ENCODE measurements at places on chromosomes 4 and X. TPM values are rescaled to one million over a fixed set of nuclear protein-coding genes. Genes with fewer than 3 reads are reported as not detected.

Gene ODAPH
- not detected for total RNA-seq

Gene ART3
- total RNA-seq = not detected

Gene TMSB15C
- total RNA-seq = 2.1 TPM

- no peaks in the 10 kb centered on the region for H3K27me3 ChIP-seq
- no peak overlapping the region for H3K27ac ChIP-seq
- peaks cover 4% of the 10 kb centered on the region for H3K4me1 ChIP-seq
- no peak for DNase-seq
- no peak overlapping the region for H3K4me3 ChIP-seq
- H3K36me3 ChIP-seq = no peaks in the 10 kb centered on the region
Observed at GRCh38 chr4:73871511-73872310, 2.5 kb downstream of the CXCL1 start.

GRCh38 chr4:181528570-181529184 lies 714.5 kb upstream of the TENM3 start:
- no peaks in the 10 kb centered on the region for H3K36me3 ChIP-seq
- no peak overlapping the region for H3K4me3 ChIP-seq
- H3K4me1 ChIP-seq = no peaks in the 10 kb centered on the region
- H3K27me3 ChIP-seq = no peaks in the 10 kb centered on the region

DNA sequence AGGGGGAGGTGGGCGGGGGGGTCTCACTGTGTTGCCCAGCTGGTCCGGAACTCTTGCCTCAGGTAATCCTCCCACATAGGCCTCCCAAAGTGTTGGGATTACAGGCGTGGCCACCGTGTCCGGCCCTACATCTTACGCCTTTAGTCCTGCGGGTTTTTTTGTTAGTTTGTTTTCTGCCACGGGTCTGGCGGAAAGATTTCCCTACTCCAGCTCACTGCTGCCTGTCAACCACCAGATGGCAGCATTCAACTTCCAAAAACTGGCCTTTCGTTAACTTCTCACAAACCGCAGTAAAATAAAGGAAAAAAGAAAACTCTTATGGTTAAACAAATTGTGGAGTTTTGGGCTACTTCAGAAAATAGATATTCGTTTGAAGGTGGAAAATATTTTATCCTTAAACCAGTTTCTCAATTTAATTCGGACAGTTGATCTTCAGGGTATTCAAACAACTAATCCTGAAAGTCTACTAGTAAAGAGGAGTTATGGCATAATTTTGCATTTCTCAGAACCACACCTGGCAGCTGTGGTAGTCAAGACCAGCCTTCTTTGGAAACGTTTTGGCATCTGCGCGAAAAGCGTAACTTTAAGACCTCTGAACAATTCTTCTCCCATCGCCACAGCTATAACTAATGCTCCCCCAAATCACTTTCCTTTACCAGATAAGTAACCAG lies 41.1 kb downstream of the LUZP4 start:
- no peaks in the 10 kb centered on the region for H3K27me3 ChIP-seq
- H3K4me3 ChIP-seq = no peak overlapping the region
- DNase-seq = peak; percentile 29
- no peaks in the 10 kb centered on the region for H3K36me3 ChIP-seq
- no peaks in the 10 kb centered on the region for H3K4me1 ChIP-seq

GRCh38 chr4:183320211-183321059 lies at the start of gene CLDN22:
Gene CLDN22, minus strand, starts transcription at chr4:183320276. Its CDS starts 58 bp downstream, at chr4:183320218.
- H3K4me1 ChIP-seq = peaks cover 4% of the 10 kb centered on the region
- no peak within 1 kb of the TSS for H3K4me3 ChIP-seq
- no peak for DNase-seq
- no peaks in the 10 kb centered on the region for H3K36me3 ChIP-seq

DNA sequence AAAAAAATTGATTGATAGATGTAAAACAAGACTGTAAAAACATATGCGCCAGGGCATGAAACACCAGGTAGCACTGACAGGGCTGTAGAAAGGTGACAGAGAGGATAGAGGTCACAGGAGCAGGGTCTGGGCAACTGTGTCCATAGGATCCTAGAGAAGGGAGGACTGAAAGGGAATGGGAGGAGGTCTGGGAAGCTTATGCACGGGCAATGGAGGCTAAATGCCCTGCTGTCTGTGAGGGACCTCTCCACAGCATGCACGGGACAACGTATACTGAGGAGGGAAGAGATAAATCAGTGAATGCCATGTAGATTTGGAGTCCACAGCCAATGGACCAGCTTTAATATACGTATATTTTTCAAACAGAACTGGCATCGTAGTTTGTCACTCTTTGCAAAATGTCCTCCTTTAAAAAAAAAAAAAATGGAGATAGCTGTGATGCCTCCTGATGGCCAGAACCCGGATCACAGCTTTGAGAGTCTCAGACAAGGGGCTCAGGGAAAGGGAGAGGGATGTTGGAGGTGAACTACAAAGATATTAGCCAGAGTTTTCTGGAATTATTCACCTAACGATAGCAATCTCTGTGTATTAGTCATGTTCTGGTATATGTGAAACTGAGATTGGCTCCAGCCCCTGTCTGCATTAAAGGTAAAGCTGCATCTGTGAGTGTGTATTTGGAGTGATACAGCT lies 16.0 kb downstream of the RAB40A start:
- H3K27me3 ChIP-seq = no peaks in the 10 kb centered on the region
- no peaks in the 10 kb centered on the region for H3K4me1 ChIP-seq
- H3K36me3 ChIP-seq = no peaks in the 10 kb centered on the region
- no peak for DNase-seq

DNA sequence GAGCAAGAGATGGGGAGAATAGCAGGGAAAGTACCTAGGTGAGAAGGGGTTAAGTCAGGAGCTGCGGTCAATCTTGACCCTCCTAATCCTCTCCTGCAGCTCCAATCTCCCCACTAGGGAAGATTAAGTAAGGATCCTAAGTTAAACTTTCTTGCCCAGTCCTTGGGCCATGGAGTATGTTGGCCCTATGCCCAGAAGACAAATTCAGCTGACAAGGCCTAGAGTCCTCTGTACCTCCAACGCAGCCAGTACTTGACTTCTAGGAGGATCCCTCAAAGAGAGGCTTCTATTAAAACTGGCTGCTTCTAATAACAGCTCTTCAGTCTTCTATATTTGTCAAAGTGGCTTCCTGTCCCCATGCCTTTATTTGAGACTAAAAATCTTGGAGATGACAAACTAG lies 1.4 kb downstream of the CLDN2 start:
- H3K4me3 ChIP-seq = no peak overlapping the region
- no peaks in the 10 kb centered on the region for H3K36me3 ChIP-seq
- no peak for DNase-seq
- no peaks in the 10 kb centered on the region for H3K27me3 ChIP-seq
- no peaks in the 10 kb centered on the region for H3K4me1 ChIP-seq
- no peak overlapping the region for H3K27ac ChIP-seq

- H3K36me3 ChIP-seq = peaks cover 37% of the 10 kb centered on the region
- peaks cover 10% of the 10 kb centered on the region for H3K4me1 ChIP-seq
- H3K27me3 ChIP-seq = no peaks in the 10 kb centered on the region
- DNase-seq = peak; percentile 54
Observed at GRCh38 chr4:36208893-36209473, 35.3 kb downstream of the ARAP2 start.

DNA sequence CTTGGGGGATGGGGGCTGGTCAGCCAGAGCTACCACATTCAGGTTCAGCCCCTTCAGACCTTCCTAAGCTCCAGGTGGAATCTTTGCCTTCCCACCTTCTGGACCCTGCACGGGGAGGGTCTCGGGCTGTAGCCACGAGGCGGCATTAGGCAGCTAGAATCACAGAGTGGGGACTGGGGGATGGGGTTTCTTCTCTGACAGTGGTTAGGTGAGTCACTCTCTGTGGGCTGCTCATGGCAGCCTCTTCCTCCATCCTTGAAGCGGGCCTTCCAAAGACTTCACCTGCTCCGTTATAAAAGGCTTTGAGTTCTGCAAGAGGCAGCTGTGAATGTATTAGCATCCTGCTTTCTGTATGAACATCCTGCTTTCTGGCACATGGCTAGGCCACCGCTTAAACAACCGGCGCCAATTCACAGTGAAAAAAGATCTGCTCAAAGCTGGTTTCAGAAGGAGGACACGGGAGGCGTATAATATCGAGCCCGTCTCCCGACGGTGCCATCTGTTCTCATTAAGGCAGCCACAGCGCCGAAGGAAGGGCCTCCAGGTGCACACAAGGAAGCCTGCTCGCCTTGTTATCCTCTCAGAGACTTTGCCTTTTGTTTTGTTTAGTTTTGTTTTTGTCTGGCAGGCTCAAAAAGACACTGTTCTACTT lies 74.3 kb upstream of the IGFBP7 start:
- no peak for DNase-seq
- H3K27ac ChIP-seq = no peak overlapping the region
- no peaks in the 10 kb centered on the region for H3K4me1 ChIP-seq
- peaks cover 4% of the 10 kb centered on the region for H3K27me3 ChIP-seq
- no peaks in the 10 kb centered on the region for H3K36me3 ChIP-seq
- no peak overlapping the region for H3K4me3 ChIP-seq
